ENCODE measurements at places on chromosomes 11 and 22. TPM values are rescaled to one million over a fixed set of nuclear protein-coding genes. Genes with fewer than 3 reads are reported as not detected.

The DCHS1 gene
- 8.8 TPM for total RNA-seq

The WBP2NL gene
- total RNA-seq = 90.8 TPM

DNA sequence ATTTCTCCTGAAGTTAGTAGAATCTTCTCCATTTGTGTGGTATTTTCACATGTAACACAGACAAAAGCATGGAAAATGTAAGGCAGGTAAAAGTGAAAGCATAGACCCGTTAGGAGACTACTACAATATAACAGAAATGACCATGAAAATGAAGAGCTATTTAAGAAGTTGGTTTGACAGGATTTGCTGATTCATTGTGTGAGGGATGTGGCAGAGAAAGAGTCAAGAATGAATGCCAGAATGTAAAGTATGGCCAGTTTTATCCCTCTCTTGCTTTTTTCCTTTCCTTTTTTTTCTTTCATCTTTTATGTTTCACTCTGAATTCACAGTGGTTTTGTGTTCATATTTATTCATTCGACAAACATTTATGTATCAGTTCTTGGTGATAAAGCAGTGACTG, 115.9 kb downstream of the ARFGAP2 start:
- no peak overlapping the region for H3K4me3 ChIP-seq
- no peak for DNase-seq
- H3K4me1 ChIP-seq = no peaks in the 10 kb centered on the region
- H3K27me3 ChIP-seq = no peaks in the 10 kb centered on the region
- no peak overlapping the region for H3K27ac ChIP-seq
- no peaks in the 10 kb centered on the region for H3K36me3 ChIP-seq

- no peak overlapping the region for H3K4me3 ChIP-seq
- H3K4me1 ChIP-seq = no peaks in the 10 kb centered on the region
- H3K27ac ChIP-seq = no peak overlapping the region
- no peak for DNase-seq
These were observed 86.8 kb upstream of the TP53I11 start for GRCh38 chr11:45037434-45038005.

- H3K4me3 ChIP-seq = no peak overlapping the region
- no peaks in the 10 kb centered on the region for H3K36me3 ChIP-seq
- H3K27me3 ChIP-seq = no peaks in the 10 kb centered on the region
These were observed 60.7 kb downstream of the SESN3 start for GRCh38 chr11:95170294-95170693.

DNA sequence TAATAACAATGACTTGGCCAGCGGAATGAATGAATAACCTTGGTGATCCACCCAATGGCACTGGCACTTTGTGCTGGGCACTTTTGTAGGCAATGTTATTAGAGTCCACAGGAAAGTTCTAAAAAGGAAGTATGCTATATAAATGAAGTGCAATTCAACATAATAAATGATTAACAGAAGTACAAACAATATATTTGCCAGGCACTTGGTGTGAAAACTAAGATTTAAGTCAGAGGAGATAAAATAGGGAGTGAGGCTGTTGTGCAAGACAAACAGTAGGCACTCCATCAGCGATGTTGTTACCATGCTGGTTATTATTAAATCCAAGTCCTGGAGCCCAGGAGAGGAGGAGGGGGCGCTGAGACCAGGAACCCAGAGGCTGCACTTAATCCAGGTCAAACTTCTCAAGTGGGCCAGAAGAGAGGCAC, 173.8 kb downstream of the LARGE1 start:
- DNase-seq = no peak
- H3K4me1 ChIP-seq = no peaks in the 10 kb centered on the region
- no peaks in the 10 kb centered on the region for H3K36me3 ChIP-seq
- H3K27ac ChIP-seq = no peak overlapping the region
- no peaks in the 10 kb centered on the region for H3K27me3 ChIP-seq

All from testis (tissue), 5 donors.